Renal cortical epithelial cell (primary cell): ENCODE measurements at places on chromosomes 3 and 15. TPM values are rescaled to one million over a fixed set of nuclear protein-coding genes. Genes with fewer than 3 reads are reported as not detected.

Gene ECE2
- not detected in 2 replicates for total RNA-seq

Gene MYZAP
- 0.20 and 1.7 TPM in 2 replicates for total RNA-seq

Gene NRG4
- total RNA-seq = 0.15 TPM in 1 of 2 replicates, not detected in the other

Gene WWTR1
- 187 and 209 TPM in 2 replicates for total RNA-seq

Gene SERPINI2
- not detected in 2 replicates for total RNA-seq

Gene ATP10A
- 16.5 and 29.7 TPM in 2 replicates for total RNA-seq

Gene IL17RD
- 2.8 and 7.7 TPM in 2 replicates for total RNA-seq
